Activated CD4-positive, alpha-beta memory T cell treated with anti-CD3 and anti-CD28 coated beads for 36 hours (primary cell): ENCODE measurements at places on chromosomes 12 and 14.

DNA sequence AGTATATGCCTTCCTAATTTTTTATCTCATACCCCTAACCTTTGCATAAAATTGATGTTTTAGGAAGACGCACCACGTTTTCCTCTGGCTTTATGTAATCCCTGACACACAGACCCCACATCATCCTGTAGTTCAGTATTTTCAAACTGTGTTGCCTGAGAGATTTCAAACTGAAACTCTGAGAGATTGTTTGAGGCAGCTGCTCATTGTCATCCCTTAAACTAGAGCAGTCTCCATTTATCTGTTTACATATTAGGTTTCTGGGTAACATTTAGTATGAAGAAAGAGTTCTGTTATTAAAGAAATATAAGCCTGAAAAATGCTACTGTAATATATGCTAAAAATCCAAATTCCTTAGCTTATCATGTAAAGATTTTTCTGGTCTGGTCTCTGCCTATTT lies 24.3 kb downstream of the MNAT1 start:
- no peak for DNase-seq

- DNase-seq, result no peak
These were observed 62.7 kb downstream of the ACTN1 start for GRCh38 chr14:68916358-68916941.

DNA sequence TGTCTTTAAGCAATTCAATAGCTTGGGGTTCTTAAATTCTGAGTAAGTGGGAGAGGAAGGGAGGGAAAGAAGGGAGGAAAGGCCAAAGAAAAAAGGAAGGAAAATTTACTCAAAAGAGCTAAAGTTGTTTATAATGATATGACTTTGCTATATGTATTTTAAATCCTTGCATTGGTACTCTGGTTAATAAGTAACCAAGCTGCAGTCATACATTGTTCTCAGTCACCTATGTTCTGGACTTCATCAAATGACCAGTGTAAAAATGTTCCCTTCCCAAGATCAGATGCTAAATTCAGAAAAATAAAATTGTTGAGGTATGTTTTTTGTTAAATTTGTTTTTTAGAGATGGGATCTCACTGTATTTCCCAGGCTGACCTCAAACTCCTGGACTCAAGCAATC lies 259.9 kb upstream of the CPNE8 start:
- no peak for DNase-seq

DNA sequence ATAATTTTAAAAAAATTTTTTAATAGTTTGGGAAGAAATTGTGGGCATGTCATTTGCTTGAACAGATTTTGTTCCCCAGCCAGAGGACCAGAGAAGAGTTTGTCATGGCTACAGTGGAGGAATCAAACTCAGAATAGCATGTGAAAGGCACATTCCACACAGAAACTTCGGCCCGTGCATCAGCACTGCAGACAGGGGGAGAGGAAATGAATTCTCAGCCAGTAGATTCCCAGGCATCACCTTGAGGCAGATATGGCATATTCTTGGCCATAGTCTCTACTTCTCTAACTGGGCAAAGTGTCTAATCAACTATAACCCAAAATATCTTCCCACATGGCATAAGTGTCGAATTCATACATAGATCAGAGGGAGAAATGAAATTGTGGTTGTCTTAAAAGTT lies 153.3 kb downstream of the PRKCH start:
- DNase-seq, result no peak

- DNase-seq, result no peak
These were observed 48.8 kb downstream of the LTBP2 start for GRCh38 chr14:74563233-74563585.

DNA sequence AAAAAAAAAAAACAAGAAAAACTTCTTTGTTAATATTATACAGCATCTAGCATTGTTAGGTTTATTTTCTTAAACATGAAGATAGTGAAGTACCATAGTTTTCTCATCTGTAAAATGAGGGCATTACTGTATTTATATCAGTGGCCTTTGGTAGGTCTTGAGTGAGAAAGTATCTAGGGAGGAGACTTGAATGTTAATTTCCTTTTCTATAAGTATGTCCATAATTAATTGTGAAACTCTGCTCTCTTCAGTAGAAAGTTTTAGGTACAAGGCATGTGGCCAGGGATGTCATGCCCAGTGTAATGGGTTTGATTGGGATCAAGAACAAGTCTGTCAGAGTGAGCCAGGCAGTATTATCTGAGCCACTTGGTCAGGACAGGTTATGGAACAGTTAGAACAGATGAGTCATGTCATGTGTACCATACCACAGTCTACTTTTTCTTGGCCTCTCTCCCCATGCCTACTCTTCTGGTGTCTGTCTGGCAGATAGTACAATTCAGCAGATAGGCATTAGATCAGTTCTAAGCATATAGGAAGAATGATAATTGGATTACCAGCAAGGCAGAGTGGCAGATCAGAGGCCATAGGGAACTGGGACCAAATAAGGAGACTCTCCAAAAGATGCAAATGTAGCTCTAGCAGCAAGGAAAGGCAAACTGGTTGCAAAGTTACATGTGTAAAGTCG lies 30.4 kb downstream of the FBXO34 start:
- DNase-seq, result peak; percentile 21
